ENCODE measurements at places on chromosomes 2 and 18.

- no peak for DNase-seq
Observed at GRCh38 chr2:44912660-44913059, 28.8 kb upstream of the SIX3 start.

DNA sequence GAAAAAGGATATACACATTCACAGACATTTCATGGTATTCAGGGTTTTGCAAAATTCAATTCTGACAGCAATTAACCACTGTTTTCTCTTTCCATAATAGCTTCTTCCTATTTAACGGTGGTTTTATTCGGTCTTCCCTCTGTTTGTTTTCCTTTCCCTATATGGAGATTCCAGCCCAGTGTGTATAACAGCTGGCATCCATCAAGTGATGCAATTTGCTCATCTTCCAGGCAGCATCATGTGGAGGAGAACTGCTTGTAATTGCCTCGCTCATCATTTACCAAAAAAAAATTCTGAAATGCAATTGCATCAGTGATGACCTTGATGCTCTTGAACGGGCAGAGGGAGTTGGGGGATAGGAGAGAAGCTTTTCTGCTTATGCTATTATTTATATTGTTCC is 165.9 kb upstream of the PGAP1 start:
- DNase-seq: peak; percentile 49

DNA sequence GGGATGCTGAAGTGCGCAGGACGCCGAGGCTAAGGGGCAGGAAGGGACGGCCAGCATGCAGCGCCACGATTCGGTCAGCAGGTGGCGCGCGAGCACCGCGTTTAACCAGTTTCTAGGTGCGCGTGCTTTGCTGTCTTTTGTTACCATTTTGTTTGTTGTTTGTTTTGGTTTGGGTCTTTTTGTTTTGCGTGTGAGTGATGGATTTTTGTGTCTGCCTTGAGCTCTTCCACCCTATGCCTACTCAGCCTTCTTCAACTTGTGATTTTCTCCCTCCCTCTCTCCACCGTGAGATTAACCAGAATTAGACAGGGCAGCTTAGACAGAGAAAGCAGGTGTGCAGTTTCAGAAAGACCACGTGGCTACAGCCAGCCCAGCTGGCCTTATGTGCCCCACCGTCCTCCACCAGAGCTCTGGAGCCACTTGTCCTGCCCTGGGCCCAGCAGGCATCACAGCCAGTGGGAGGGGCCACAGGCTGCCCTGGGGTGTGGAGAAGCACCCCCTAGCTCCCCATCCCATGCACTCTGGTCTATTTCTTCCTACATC is 180.2 kb downstream of the RNF144A start:
- peak; percentile 60 for DNase-seq

DNA sequence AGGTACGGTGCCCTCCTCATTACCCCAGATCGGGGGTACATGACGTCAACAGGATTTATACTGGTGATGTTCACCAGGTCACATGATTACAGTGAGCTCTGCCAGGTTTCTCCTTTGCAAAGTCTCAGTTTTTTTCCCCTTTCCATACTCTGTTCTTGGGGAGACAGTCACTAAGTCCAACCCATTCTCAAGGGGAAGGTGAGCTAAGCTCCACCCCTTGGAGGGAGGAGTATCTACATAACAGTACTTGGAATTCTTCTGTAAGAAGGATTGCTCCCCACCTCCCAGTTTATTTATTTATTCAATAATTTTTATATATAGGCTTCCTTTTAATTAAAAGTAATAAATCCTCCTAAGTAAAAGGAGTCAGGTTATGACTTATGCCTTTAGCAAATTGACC is 34.1 kb upstream of the SOS1 start:
- DNase-seq: no peak

- no peak for DNase-seq
Observed at GRCh38 chr2:57146951-57147350, 899.7 kb upstream of the VRK2 start.

DNA sequence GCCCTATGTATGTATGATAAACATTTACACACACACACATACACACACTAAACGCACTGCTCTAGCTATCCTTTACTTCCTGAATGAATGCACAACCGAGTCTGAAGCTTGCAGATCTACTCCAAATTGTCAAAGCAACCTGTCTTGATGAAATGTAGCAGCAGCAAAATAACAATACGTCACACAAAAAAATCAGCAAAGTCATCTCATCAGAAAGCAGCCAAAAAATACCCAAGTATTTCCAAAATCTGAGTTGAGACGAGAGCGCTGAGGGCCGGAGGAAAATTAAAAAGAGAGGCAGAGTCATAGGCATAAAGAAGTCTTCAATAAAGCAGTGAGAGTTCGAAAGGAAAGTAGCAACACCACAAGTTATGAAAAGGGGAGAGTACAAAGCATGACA is 67.7 kb downstream of the ZNF521 start:
- DNase-seq: no peak

DNA sequence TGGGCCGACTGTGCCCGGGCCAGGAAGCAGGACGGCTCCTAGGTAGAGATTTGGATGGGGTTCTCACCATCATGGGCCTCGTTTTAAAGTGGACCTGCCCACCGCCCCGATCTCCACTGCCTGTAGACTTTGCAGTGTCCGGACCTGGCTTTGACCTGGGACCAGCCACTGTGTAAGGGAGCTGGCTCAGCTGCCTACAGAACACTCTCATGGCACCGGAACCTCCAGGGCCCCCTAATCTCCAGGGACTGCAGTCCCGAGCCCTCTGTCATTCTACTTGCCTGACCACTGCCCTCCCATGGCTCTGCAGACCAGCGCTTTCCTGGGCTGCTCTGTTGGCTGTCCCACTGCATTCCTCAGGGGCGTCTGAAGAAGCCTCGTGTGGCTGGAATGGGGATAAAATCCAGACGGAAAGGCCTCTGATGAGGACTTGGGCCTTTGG is 120.8 kb downstream of the GLI2 start:
- no peak for DNase-seq

DNA sequence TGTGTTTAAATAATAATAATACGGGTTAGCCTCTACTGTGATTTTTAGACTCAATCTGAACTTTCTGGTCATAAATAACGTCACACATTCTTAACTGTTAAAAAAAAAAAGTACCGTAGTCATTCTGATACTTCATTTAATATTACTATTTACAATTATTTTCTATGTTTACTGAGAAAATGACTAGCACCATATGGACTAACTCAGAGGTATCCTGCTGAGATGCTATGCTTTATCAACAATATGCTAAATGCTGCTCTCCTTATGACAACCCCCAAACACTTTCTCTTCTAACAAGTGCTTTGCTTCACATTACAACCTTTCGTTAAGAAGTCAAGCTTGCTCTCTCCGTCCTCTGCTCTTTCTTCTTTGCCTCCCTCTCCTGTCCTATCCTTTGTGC is 182.1 kb downstream of the AFF3 start:
- DNase-seq: no peak
